ENCODE measurements at places on chromosomes 11 and 22.

DNA sequence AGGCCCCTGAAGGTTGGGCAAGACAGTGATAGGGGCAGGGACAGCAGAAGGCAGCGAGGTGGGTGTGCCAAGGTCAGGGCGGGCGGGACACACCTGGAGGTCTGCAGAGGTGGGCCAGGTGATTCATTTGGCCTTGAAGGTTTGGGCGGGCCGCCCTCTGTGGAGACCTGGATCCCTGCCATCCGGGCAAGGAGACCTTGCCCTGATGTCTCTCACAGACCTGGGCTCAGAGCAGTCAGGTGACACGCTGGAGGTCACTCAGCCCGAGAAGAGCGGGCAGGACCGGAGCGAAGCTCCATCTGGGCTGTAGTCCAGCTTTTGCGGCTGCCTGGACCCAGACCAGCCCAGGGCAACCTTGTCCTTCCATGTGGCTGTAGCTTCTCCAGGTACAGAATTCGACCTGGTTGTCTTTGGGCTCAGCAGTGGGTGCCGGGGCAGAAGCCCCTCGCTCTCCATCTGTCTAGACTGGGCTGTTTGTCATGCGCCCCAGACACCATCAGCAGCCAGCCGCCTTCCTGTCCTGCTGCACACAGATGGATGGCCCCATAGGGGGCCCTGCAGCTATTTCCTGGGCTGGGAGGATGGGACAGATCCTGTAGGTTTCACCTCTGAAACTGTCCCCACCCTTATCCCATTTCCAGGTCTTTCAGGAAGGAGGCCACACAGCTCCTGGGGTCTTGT is 3.1 kb downstream of the MRGPRG start:
- no peak for DNase-seq

DNA sequence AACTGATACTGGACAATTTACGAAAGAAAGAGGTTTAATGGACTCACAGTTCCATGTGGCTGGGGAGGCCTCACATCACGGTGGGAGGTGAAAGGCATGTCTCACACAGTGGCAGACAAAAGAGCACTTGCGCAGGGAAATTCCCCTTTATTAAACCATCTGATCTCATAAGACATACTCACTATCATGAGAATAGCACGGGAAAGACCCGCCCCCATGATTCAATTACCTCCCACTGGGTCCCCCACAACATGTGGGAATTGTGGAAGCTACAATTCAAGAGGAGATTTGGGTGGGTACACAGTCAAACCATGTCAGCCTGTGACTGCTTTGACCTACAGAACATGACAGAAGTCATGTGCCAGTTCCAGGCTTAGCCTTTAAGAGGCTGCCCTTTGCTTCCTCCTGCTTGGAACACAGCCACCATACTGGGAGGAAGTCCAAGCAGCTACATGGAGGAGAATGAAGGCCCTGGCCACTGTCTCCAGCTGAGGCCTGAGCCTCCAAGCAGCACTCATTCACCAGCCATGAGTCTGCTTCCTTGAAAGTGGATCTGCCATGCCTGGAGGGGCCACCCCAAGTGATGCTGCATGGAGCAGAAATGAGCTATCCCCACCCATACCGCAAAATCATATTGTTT is 10.9 kb upstream of the GAL start:
- DNase-seq: no peak

DNA sequence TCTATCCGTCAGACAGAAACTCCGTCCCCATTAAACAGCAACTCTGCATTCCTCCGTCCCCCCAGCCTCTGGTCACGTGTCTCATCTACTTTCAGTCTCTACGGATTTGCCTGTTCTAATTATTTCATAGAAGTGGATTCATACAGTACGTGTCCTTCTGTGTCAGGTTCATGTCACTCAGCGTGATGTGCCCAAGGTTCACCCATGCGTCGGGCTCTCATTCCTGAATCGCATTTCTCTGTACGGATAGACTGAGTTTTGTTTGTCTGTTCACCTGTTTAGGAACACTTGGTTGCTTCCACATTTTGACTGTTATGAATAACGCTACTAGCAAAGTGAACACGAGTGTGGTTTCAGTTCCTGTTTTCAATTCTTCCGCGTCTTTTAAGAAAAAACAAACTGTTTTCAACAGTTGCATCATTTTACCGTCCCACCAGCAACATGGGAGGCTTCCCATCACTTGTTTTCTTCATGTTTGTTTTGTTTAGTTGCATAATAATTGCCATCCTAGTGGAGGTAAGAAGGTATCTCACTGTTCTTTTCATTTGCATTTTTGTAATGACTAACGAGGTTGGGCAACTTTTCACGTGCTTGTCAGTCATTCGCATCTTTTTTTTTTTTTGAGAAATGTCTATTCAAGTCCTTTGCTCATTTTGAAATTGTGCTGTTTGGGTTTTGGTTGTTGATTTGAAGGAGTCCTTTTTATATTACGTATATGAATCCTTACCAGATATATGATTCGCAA is 8.9 kb upstream of the NLRP6 start:
- peak; percentile 83 for DNase-seq

DNA sequence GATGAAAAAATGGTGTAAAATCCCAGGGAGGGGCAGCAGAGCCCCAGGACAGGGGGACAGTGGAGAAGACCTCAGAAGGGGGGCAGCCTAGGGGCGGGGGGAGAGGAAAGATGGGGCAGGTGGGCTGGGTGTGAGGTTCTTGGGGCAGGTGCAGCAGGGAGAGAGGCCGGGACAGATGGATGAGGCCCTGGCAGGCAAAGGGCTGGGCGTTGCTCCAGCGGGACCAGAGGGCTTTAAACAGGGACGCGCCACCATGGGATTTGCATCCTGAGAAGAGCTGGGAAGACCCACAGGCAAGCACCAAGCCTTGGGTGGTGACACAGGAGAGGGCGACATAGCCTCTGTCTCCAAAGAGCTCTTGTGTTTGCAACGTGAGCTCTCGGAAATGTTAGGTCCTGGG is 1342.8 kb downstream of the TBC1D22A start:
- DNase-seq: no peak

GRCh38 chr22:45656577-45656976 is 15.1 kb upstream of the ATXN10 start:
- DNase-seq: no peak

GRCh38 chr22:39536711-39537110 is 4.2 kb upstream of the RPS19BP1 start:
- no peak for DNase-seq

GRCh38 chr11:86184728-86185380 is 59.7 kb upstream of the EED start:
- DNase-seq: no peak

GRCh38 chr11:2432171-2432621 is 12.1 kb downstream of the TRPM5 start:
- no peak for DNase-seq

GRCh38 chr22:19036523-19037273 is 85.5 kb downstream of the DGCR2 start:
- no peak for DNase-seq

DNA sequence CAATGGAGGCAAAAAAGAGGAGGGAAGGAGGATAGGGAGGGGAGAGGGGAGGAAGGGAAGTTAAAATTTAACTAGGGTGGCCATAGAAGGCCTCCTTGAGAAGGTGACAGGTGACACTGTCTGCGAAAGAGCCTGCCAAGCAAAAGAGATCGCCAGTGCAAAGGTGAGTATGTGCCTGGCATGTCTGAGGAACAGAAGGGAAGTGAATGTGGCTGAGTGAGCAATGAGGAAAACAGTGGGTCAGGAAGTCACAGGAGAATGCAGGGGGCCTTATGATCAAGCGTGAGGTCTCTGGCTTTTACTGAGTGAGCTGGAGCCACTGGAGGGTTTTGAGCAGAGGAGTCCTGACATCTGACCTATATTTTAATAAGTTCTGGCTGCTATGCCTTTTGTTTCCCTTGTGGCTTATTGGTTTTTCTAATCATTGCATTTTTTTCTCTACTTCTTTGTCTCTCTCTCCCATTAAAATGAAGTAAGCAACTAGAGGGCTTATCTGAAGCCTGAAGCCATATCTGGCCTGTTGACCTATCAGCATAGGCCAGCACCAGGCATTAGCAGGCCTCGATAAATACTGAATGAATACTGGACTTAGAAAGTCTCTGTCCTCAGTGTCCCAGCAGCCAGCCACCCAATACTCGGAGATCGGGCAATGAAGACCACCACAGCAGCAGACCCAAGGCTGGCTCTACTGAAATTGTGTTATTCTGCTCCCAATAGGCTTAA is 5.6 kb downstream of the AP1B1 start:
- DNase-seq: no peak

DNA sequence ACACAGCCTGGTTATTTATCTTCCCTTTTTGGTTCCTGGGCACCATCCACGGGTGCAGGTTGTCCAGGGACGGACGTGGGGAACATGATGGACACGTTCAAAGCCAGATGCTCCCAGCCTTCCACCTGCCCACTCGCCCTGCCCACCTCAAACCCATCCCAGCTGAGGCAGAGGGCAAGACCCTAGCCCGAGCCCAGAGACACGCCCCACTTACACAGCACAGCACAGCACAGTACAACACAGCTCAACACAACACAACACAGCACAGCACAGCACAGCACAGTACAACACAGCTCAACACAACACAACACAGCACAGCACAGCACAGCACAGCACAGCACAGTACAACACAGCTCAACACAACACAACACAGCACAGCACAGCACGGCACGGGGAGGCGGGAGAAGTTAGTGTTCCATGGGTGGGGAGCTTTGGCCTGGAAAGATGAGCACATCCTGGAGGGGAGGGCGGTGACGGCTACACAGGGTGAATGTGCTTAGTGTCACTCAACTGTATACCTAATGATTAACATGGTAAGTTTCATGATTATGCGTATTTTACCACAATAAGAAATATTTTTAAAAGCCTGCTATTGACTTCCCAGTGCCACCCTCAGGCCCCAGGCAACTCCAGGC is 1507.5 kb downstream of the BRD1 start:
- DNase-seq: no peak

DNA sequence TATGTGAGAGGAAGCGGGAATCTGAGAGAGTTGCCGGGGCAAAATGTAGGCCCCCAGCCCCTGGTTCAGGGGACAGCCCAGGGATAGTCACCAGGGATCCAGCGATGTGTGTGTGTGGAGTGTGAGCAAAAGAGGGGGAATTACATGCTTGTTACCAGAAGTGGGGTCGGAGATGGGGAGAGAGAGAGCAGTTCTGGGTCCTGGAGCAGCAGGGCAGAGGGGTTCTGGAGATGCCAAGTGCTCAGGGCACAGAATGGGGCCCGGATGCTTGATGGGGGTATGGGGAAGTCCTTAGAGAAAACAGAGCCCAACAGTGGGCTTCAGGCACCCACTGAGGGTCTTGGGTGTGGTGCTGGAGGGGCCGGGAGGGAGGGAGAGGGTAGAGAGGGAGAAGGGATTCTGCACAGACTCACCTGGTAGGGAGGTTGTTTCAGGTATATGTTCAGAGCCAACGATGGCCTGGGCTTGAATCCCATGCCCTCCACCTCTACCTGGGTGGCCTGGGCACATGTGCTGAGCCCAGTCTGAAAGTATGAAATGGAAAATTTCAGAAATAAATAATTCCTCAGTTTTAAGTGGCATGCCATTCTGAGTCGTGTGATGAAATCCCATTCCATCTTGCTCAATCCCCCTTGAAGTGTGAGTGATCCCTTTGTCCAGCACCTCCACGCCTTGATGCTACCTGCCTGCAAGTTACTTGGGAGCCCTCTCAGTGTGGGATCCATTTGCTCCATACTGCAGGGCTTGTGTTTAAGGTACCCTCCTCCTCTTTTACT is 12.4 kb downstream of the SMIM38 start:
- DNase-seq: peak; percentile 35

DNA sequence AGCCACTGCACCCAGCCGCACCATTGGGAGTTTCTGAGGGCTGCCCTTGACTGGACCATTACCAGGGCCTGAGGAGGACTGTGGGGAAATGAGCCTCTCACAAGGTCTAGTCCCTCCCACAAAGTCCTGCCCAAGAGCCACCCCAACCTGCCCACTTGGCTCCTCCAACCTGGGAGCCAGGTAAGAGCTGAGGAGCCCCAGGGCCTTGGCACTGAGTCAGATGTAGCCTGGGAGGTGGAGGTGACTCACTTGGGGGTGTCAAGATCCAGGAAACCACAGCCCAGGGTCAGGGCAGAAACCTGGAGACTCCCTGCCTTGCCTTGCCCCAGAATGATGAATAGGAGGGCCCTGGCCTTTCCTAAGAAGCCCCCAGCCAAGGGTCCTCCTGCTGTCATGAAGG is 25.8 kb upstream of the P2RY2 start:
- no peak for DNase-seq

DNA sequence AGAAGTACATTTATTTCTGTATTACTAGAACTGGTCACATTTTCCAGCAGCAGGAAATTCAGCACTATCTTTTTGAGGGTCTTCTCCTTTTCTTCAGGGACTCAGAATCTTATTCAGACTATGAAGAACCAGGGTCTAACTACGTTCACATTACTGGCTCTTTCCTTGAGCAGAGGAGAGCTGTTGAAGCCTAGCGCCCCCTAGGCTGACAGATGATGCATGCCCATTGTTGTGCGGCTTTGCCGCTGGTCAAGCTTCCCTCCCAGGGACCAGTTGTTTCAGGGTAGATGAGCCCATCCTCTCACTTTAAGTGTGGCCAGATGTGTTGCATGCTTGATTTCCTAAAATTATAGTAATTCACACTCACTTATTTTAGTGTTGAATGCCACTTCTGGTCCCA is 168.2 kb upstream of the PDGFD start:
- no peak for DNase-seq

- no peak for DNase-seq
These were observed 71.7 kb downstream of the CCDC81 start for GRCh38 chr11:86446163-86446923.

Data from SW480 (cell line).